ENCODE measurements at places on chromosomes 1 and 21.

GRCh38 chr1:92870591-92870990, 38.8 kb downstream of the RPL5 start:
- no peak for DNase-seq

- DNase-seq: no peak
Observed at GRCh38 chr1:164641353-164641730, 82.4 kb downstream of the PBX1 start.

DNA sequence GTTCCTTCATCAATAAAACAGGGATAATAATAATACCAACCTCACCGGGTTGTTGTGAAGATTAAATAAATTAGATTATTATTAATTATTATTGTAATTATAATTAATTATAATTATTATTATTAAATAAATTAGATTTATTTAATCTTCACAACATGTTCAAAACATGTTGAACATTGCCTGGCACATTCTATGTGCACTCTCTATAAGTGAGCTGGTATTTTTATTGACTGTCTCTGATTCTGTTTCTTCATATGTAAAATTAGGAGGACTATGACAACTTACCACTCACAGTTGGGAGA, 834 bp upstream of the C8B start:
- no peak for DNase-seq

GRCh38 chr21:34182436-34182835, 109.1 kb downstream of the MRPS6 start:
- DNase-seq: no peak

- DNase-seq: no peak
Observed at GRCh38 chr21:34201001-34201400, 127.6 kb downstream of the MRPS6 start.

DNA sequence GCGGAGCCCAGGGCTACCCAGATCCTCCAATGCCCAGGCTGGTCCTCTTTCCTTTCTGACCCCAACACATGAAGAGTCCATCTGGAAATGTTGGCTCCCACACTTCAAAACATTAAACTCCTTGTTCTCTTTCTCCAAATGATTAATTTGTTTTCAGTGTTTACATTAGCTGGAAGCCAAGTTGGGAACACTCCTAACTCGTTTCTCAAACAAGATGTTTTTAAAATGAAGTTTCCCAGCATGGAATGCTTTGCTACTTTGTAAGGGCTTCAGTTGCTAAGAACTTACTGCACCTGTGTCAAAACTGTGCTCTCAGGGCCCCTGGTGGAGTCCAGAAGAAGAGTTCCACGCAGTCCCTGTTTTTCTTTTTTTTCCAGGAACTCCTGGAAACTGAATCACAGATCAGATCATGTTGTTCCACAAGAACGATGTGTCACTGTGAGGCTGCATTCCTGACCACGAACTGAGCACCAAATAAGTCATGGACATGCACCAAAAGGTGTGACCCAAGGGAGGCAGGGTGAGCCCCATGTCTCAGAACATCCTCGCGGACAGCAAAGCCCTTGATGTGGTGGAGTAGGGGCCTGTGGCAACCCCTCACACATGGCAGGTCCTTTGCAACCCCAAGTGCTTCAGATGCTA, 257.3 kb downstream of the KCNJ6 start:
- DNase-seq: no peak

- no peak for DNase-seq
Observed at GRCh38 chr1:215830226-215830810, 263.2 kb downstream of the KCTD3 start.

GRCh38 chr21:25456672-25457071, 150.6 kb downstream of the MRPL39 start:
- no peak for DNase-seq

DNA sequence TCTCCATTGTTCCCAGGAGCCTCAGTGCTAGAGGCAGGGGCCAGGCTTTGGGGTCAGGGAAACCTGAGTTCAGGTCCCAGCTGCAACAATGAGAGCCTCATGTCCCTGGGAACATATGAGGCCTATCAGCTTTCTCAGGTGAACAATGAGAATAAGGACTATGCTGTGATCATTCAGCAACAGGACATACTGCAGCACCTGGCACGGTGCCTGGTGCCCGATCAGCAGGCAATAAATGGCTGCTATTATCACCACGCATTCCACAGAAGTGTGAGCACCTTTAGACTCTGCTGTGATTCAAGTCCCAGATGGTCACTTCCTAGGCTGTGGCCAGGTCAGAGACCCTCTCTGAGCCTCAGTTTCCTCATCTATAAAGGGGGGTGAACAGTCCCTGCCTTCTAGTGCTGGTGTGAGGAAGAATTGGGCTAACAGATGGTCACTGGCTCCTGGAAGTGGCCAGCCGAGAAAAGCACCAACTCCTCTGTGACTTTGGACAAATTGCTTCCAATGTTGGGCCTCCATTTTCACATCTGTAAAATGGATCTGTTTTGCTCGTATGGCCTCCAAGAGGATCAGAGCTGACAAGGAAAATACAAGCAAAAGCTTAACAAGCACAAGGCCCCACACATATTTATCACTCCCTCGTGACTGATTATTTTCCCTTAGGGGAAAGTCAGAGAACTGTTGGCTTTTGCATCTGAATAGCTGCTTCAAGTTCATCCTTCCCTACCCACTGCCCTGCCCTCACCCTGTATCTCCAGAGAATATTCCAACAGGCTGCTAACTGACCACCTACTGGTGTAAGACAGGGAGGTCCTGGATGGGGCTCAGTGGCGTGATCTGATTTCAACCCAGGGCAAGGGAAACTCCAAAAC, 1.1 kb downstream of the SLC5A9 start:
- no peak for DNase-seq

DNA sequence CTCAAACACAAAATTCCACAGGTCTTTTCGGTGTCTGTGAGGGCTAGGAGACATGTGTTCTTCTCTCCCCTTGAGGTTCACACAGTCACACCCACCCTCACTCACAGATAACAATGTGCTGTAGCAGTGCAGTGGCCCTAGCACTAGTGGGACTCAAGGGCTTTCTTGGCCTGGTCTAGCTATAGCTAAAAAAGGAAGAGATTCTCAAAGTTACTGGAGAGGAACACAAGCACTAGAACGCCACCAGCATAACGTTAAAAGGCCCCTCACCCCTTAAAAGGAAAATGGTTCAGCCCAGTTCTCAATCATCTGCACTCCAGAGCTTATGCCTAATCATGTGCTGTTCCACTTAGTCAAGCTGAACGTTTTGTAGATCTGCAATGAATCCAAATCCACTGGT, 39.5 kb downstream of the RGS8 start:
- DNase-seq: no peak

- DNase-seq: no peak
Observed at GRCh38 chr1:209601809-209602657, 18.5 kb downstream of the CAMK1G start.

GRCh38 chr1:226436472-226436854, 28.6 kb upstream of the PARP1 start:
- DNase-seq: no peak

DNA sequence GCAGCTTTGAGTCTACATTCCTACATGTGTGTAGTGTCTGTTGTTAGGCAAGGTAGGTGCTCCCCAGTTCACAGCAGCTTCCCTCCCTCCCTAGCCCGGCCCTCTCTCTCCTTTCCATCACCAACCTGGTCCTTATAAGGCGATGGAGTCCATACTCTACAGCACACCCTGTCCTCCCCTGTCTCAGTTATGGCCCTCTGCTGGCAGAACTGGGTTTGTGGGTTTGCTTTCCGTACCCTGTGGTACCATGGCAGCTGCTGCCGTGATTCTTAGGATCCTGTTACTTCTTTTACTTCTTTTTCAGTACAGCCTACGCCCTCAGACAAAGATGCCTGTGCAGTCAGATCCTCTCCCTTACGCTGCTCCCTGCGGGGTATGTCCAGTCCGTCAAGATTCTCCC, 31.7 kb downstream of the AK5 start:
- DNase-seq: no peak

DNA sequence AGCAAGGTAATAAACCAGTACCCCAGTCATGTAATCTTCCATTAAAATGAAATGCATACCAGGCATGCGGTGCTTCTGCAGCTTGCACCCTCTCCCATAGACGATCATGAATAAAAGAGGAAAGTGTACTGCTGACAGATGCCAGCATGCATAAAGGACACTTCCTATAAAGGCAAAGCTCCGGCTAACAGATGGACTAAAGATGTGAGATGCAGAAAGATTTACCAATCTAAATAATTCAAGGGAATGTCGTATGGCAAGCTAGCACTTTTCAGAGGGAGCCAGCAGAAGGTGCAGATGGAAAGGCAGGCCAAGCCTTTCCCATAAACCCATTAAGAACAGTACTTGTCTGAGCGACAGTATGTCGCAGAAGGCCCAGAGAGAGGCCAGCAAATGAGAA, 542.0 kb downstream of the NUF2 start:
- DNase-seq: no peak

- DNase-seq: no peak
Observed at GRCh38 chr1:219175212-219175564, 1.5 kb downstream of the LYPLAL1 start.

DNA sequence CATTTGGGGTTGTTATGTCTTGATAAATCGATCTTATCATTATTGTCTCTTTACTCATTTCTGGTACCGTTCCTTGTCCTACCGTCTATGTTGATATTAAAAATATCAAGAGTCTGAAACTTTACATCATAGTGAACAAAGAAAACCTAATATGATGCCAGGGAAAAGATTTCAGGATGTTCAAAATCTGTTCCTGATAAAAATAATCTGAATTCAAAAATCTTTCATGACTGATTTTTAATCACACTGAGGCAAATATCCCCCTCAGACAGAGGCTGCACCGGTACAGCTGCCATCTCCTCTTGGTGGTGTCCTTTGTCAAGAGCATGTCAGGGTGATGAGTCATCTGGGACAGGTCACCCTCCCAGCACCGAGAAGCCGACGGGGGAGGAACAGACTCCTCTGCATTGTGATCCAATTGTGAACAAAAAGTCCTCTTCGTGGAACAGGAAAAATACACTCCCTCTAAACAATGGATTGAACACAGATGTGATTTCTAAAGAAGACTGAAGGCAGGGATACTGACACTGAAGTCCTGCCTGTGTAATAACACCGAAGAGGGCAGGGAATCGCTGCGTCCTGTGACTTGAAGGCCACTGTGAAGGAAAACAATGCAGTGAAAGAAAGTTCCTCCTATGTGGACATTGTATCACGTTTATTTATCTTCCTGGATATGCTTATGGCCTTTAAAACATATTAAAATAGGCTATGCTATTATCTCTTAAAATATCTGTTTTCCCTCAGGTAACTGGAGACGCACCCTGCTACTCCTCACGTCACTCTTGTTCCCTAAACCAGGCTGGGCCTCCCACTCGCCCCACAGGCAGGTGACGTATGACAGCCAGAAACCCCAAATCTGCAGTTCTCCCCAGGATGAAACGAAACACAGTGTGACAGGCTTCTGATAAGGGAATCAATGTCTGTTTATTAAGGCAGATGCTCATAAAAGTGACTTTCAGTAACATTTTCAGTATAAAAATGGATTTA, 4.3 kb upstream of the SPATC1L start:
- no peak for DNase-seq

Measured in T-helper 22 cell (primary cell).